ENCODE measurements at places on chromosomes 6 and 20.

DNA sequence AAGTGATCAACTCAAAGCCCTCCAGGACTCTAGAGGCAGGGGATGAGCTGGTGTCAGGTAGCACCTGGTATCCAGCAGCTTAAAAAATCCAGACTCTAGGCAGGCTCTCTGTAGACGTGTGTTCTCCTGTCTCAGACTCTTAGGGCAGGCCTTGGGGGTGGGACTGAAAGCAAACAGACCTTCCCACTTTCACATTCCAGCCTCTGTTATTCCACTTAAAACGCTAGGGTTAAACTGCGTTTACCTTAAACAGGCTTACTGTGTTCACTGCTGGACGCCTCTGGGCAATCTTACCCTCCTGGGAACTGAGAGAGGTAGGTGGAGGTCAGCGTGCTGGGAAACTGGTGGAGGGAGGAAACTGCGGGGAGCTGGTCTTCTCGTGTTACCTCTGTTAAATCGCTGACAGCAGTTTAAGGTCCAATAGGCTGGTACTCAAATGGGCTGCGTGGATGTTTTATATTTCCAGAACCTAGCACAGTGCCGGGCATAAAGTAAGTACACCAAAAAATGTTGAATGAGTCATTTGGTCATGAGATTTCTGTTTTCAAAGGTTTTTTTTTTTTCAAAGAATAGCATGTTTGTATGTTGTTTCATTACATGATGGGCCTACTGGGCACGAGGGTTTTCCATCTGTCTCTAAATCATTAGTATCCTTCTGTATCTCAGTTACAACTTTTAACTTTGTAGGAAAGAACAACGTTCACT is at the start of gene GCNT2:
GCNT2 (plus strand) TSS at position 248 of the 705 bp plus-strand sequence. CDS start 7,561 bp downstream, outside the sequence.
- peak; percentile 28 for DNase-seq

DNA sequence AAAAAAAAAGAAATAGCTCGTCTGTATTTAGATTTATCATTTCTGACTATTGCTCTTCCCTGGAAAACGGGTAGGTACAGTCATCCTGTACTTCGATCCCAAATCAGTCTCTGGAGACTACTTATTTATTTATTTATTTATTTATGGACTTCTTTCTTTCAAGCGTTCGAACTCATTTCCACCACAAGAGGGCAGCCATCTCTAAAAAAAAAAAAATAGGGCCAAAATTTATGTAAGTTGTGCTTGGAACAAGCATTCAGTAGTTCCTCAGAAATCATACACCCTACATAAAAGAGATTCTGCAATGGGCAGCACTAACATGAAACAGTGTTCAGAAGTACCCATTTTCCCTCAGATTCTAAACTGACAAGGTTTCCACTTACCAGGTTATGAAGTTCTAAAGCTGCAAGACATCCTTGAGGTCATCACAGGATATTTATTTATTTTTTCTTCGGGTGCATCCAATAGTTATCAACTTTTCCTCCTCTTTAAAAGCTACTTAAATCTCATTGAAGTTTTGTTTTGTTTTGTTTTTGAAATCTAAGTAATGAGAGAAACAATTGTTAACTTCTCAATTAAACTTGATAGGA is 1.9 kb upstream of the BMP2 start:
- peak; percentile 53 for DNase-seq

GRCh38 chr6:144935661-144936060 is 650.5 kb downstream of the UTRN start:
- DNase-seq = no peak

DNA sequence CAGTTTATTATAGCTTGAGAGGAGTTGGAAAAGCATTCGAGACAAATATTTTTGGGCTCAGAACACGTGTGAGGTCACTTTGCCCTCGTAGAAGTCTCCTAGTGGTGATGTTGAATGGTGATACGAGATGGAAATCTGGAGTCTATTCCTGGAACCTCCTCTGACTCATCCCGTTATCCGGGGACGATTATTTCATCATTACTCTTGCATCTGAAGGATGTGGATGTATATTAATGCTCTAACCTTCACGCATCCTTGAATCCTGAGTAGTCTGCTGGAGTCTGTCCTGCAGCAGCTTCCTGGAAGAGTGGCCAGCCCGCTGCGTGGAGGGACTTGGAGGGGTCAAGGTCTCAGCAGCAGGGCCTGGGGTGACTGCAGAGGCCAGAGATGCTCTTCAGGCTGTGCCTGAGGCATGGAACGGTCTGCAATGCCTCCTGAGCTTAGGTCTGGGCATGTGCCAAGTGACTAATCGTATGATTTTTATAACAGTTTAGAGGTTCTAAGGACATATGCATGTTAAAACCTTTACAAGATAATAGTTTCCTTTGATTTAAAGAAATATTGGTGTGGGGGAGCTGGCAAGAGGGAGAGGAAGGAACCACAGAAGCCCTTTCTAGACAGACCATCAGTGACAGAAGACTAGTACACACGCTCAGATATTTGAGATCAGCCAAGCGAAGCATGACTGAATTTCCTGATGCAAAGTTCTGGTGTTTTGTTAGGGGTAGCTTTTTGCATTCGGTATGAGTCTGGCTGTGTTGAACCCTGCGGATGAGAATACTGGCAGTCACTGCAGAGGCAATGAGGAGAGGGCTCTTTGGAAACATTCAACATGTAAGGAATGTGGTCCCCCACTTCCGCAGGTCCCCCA is 400.2 kb downstream of the QKI start:
- no peak for DNase-seq

GRCh38 chr6:93639126-93639525 is 219.8 kb upstream of the EPHA7 start:
- DNase-seq = no peak

- DNase-seq = no peak
These were observed 69.9 kb upstream of the STMND1 start for GRCh38 chr6:17031961-17032360.

Data from cardiac muscle cell (in vitro differentiated cells and primary cell).